Amygdala (tissue), 56 donors: ENCODE measurements at places on chromosomes 7 and 10.

DNA sequence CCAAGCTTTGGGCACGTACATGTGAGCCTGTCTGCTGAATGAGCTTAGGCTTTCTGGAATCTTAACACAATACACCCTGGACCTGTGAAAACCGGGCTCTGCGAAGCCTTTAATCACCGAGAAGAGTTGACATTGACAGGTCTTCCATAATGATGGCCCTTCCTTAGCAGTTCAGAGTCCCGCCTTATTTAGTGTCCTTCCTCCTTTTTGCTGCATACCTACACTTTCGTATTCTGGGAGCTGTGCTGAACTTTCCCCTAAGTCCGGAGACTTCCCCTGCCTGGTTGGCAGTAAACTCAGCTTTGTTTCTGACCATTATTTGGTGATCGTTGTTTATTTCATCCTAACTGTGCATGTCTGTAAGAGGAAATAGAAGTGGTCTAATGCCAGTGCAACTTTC is 212.0 kb downstream of the CAMK1D start:
- DNase-seq, result no peak

GRCh38 chr7:27134392-27134791 is 3.8 kb upstream of the HOXA4 start:
- DNase-seq, result no peak

- DNase-seq, result no peak
Observed at GRCh38 chr7:127628445-127628844, 10.5 kb upstream of the PAX4 start.

- peak; percentile 71 for DNase-seq
Observed at GRCh38 chr10:109978481-109978880, 29.3 kb upstream of the ADD3 start.

GRCh38 chr10:124645467-124646095 is 98.6 kb downstream of the FAM53B start:
- no peak for DNase-seq

DNA sequence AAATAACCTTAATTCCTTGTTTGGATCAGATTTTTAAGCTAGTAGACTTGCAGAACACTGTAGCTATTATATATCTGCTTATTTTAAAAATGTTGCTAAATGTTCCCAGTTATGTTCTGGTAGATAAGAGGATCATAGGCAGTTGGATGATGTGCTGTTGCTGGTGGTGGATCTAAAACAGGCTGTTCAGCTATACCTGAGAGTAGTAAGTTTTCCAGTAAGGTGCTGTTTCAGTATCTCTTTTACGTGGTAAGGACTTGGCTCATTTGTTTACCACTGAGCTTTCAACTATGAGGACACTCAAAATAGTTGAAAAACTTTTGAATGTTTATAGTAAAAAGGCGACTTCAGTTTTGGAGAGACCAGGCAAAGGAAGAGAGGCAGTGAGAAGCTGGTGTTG is 180.9 kb downstream of the CDK14 start:
- DNase-seq, result no peak

- DNase-seq, result no peak
Observed at GRCh38 chr10:44316187-44316921, 68.5 kb downstream of the CXCL12 start.

GRCh38 chr10:72277996-72278667 is 4.4 kb downstream of the DDIT4 start:
- no peak for DNase-seq

GRCh38 chr7:29998489-29998888 is 8.9 kb upstream of the SCRN1 start:
- no peak for DNase-seq

- peak; percentile 39 for DNase-seq
Observed at GRCh38 chr10:5858811-5859210, 30.9 kb downstream of the ANKRD16 start.

- DNase-seq, result no peak
Observed at GRCh38 chr7:139648391-139648861, 124.9 kb downstream of the CLEC2L start.

DNA sequence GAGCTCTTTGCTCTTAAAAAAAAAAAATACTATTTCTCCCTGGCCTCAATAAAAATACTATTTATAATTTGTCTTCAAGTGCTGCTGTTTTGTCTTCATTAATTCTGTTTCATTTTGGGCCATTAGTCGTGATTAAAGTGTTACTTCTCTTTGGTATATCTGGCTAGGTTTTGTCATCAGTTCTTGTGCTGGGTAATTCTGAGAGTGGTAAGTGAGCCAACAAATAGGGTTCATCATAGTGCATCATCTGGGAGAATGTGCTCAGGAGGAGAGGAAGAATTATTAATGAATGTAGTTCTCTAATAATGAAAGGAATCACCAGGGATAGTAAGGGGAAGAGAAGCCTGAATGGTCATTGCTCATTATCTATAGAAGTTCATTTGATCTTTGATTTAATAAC is 70.0 kb downstream of the LCOR start:
- no peak for DNase-seq

DNA sequence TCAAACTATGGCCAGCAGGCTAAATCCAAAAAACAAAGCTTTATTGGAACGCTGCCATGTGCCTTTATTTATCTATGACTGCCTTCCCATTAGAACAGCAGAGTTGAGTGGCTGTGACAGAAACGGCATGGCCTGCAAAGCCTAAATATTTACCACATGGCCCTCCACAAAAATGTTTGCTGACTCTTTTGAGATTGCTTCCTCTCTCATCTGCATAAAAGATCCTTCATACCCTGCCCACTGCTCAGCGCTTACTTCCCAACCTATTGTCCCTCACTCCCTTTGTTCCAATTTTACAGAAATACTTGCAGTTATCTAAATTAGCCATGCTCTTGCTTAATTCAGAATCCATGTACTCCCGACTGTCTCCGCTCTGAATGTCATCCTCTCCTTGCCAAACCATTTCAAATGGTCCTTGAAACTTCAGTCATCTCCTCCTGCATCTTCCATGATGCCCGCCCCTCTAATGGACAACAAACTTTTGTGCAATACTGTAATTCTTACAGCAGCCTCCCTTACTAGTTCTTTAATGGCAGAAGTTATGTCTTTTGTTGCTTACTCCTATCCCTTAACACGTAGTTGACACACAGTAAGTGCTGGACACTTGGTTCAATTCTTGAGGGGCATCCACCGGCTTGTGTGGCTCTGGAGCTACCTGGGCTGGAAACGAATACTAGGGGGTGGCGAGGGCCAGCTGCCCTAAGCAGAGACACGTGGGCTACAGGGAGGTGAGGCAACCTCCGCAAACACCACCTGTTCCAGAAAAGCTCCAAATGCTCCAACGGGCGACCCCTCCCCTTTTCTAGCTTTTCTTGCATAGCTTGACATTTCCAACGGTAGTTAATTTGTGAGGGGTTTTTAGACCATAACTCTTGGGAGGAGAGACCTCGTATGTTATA is 832 bp downstream of the XRCC2 start:
- no peak for DNase-seq

DNA sequence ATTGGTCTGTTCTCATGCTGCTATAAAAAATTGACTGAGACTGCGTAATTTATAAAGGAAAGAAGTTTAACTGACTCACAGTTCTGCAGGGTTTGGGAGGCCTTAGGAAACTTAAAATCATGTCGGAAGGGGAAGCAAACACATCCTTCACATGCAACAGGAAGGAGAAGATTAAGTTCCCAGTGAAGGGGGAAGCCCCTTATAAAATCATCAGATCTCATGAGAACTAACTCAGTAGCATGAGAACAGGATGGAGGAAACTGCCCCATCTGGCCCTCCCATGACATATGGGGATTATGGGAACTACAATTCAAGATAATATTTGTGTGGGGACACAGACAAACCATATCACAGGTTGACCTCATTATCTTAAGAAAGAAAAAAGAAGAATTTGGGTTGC is 134.5 kb downstream of the PPP1R3A start:
- no peak for DNase-seq

DNA sequence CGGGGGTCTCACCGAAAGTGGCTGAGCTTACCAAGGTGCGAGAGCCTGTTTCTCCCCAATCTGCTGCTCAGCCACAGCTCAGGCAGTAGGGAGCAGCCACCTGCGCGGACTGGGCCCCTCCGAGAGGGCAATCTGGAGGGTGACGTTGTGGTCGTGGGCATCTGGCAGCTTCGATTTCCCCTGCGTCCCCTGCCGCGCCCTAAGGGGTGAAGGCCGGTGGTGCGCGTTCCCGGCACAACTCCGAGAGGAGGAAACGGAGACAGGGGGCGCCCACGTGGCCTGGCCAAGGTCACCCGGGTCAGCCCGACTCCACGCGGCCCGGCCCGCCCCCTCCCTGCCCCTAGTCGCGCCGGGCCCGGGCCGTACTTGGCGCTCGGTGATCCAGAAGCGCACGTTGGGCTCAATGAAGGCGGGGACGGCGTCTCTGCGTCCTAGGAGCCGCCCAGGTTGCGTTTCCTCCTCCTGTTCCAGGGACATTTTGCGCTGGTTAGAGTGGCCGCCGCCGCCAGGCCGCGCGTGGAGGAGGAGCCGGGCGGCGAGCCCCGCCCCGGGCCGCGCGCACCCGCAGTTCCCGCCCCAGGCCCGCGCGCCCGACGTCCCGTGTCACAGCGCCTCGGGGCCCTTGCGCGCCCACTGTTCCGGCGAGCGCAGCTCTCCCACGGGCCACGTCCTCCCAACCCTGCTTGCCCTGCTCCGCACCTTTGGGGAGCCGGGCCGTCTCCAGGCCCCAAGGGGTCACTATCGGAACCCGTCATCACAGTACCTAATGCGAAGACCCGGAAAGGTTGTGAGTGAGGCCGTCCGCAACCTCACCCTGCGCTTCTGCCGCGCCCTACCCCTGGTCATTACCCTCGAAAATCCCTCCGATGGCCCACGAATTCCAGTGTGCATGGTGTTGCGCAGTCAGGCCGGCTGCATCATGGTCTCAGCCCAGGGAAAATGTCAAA is at the start of gene SFXN4:
SFXN4 (minus strand) TSS at position 544 of the 947 bp plus-strand sequence; CDS start at position 477, 67 bp downstream.
- DNase-seq, result peak; percentile 87

DNA sequence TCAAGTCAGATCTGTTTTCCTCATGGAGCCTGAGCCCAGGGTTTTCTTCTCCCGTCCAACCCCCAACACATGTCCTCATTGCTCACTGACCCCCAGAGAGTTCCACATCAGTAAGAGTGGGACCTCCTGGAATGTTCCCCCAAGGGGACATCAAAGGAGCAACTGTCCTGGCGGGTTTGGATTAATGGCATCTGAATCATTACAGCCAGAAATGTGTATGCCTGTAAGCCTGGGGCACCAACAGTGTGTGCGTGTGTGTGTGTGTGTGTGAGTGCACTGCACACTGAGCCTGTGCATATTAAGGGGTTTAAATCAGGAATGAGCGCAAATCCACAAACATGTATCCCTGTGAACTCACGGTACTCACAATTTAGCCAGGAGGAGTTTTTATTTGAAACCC is 222.3 kb downstream of the PLXNA4 start:
- no peak for DNase-seq

GRCh38 chr7:19798986-19799385 is 25.6 kb upstream of the TMEM196 start:
- no peak for DNase-seq

- peak; percentile 48 for DNase-seq
Observed at GRCh38 chr7:102433219-102434038, at the start of gene ORAI2. ORAI2 (plus strand) TSS chr7:102433575; CDS start chr7:102438957, 5,382 bp downstream.

- DNase-seq, result no peak
Observed at GRCh38 chr7:142745745-142746144, 3.5 kb upstream of the PRSS1 start.

- no peak for DNase-seq
Observed at GRCh38 chr7:81277691-81278090, 358.8 kb upstream of the SEMA3C start.

GRCh38 chr7:134787720-134788119 is 8.3 kb downstream of the CALD1 start:
- DNase-seq, result no peak

GRCh38 chr10:44923611-44924010 is 12.5 kb downstream of the TMEM72 start:
- DNase-seq, result no peak
